ENCODE measurements at places on chromosomes 5 and 9. TPM values are rescaled to one million over a fixed set of nuclear protein-coding genes. Genes with fewer than 3 reads are reported as not detected.

OSTF1 gene
- 38.9 TPM for total RNA-seq

SPINK13 gene
- not detected for total RNA-seq

GARNL3 gene
- total RNA-seq: 26.2 TPM

DTWD2 gene
- total RNA-seq: 23.1 TPM

PCDHGB6 gene
- total RNA-seq: 12.8 TPM

PAEP gene
- total RNA-seq: not detected

SOWAHA gene
- total RNA-seq: 0.96 TPM

FBP1 gene
- 41.1 TPM for total RNA-seq

PCDHAC1 gene
- 2.3 TPM for total RNA-seq

NPR3 gene
- total RNA-seq: 2.0 TPM

DNA sequence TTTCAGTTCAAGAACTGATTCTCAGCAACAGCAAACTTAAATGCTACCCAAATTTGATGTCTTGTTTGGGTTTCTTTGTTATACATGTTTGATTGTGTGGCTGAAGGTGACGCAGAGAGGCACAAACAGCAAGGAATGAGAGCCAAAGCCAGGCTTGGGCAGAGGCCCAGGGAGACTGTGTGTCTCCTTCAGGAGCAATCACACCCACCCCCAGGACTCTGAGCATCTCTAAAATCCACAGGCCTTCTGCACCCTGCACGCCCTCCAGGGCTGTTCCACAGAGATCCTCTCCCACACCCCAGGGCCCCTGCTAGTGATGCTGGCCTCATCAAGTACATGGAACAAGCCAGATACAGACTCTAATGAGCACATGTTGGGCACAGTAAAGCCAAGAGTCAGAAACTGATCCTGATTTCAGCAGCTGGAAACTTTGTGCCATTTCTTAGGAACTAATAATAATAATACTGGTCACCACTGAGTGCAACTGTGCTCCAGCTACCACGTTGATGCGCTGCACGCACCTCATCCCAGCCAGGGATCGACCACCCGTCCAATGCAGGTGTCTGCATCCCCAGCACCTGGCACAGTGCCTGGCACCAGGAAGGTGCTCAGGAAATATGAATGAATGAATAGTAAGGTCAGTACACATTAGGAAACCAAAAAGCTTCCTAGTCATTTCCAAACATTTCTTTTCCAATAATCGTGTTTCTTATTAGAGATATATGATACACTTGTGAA lies 54.6 kb upstream of the TCF7 start:
- no peak for DNase-seq

DNA sequence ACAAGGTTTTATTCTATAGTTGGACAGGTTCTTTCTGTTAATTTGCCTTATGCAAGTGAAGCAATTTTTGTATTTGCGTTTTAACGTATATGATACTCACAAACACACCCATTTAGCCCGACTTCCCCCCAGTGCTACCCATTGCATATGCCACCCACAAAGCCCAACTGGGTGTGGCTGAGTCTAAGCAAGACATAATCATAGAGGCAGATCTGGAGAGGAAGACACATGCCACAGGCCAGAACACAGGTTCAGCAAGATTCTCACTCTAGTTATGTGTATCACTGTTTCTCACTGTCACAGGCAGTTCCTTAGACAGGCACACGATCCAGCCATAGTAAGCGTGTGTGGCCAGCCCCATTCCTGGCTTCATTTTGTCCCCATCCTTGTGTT lies 29.0 kb upstream of the PUM3 start:
- DNase-seq: no peak

DNA sequence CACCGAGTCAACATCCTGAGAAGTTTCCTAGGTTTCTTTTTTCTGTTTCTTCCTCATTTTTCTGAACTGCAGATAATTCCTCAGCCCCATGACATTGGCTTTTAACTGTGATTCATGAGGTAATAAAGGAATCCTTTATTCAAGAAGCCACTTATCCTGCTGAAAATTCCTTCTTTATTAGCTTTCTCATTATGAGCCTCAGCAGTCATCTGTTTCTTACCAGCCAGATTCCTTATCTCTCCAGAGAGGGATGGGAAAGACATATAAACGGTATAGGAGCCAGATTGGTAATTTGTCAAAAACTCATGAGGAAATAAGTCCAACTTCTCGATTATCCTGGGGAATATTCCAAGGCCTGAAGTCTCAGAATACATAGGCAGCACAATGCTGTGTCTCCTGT lies 465.4 kb downstream of the ICE1 start:
- no peak for DNase-seq

DNA sequence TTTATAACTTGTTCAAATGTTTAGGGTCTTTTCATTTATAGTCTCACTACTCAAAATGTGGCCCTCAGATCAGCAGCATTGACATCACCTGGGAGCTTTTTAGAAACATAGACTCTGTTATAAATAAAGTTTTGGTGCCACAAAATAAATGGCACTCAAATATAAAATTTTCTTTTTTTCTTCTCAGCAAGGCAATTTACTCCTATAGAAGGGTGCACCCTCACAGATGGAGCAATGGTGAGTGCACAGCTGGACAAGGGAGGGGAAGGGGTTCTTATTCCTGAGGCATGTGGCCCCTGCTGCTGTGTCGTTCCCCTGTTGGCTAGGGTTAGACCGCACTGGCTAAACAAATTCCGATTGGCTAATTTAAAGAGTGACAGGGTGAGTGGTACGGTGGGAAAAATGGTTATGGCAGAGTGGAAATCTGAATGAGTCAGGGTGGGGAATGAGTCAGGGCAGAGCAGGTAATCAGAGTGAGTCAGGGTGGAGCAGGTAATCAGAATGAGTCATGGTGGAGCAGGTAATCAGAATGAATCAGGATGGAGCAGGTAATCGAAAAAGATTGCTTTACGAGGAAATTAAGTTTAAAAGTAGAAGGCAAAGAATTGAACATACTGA lies 31.8 kb upstream of the C7 start:
- no peak for DNase-seq

GRCh38 chr9:23444658-23445057 lies 381.4 kb downstream of the ELAVL2 start:
- no peak for DNase-seq

DNA sequence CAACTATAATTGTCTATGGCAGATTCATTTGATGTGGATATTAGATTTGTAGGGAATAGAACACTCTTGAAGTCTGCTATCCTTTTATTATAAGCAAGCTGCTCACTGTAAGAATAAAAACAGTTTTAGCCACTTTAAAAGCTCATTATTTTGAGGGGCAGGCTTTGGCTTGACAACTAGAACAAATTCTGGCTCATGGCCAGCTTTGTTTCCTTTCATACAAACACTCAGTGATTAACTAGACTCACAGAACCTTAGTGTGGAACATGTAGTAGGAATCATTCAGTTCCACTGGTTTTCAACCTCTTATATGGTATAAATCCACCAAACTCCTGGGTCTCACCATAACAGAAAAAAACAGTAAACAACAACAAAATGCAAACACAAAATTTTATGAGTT lies 27.4 kb upstream of the CEP120 start:
- no peak for DNase-seq

DNA sequence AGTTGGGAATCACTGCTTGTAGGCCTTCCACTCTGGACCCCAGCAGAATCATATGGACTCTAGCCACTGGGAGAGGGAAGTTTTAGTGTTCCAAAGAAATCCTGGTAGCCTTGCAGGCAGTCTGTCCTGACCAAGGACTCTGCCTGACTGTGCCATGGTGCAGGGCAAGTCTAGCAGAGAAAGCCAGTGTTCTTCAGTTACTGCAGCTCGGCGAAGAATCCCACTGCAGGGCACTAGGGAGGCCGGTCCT lies 20.3 kb upstream of the MATR3 start:
- DNase-seq: no peak

GRCh38 chr9:2134391-2134790 lies 119.2 kb downstream of the SMARCA2 start:
- DNase-seq: no peak

DNA sequence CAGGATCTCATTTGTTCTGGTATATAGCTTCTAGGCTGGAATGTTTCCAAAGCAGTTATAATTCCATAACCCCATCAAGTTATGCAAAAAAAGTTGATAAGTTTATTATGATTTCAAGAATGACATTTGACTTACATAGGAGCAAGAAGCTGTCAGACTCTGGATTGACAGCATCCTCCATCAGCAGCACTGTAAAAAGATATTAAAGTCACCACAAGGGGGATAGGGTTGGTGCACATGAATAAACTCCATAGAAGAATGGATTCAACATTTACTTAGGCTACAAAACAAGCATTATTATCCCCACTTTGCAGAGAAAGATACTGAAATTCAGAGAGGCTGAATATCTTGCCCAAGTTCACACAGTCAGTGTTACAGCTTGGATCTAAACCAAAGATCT lies 208.9 kb upstream of the SLC30A5 start:
- no peak for DNase-seq

GRCh38 chr9:70923961-70924360 lies 197.5 kb downstream of the TRPM3 start:
- DNase-seq: no peak

DNA sequence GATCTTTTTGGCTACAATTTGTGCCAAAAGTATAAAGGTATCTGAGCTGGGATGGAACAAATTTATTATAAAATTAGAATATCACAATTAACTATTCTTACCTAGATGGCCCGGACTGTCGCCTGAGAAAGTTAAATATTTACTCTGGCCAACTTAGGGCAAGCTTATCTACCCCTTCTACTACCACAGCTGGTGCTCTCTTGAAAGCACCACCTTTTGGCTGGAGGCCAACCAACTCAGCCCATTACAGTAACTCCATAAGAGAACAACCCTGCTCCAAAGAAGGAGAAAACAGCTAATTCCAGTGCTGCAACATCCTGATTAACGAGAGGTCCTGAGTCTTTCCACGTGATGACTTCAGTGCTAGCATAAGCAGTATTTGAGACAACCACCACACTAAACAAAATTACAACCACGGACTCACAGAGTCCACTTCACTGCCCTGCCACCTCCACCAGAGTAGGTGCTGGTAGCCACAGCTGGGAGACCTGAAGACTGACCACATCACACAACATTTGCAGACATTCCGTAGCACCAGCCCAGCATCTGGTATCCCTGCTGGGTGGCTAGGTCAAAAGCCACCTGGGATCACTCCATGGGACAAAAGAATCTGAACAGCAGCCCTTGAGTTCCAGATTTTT lies 43.2 kb downstream of the RGMB start:
- no peak for DNase-seq

DNA sequence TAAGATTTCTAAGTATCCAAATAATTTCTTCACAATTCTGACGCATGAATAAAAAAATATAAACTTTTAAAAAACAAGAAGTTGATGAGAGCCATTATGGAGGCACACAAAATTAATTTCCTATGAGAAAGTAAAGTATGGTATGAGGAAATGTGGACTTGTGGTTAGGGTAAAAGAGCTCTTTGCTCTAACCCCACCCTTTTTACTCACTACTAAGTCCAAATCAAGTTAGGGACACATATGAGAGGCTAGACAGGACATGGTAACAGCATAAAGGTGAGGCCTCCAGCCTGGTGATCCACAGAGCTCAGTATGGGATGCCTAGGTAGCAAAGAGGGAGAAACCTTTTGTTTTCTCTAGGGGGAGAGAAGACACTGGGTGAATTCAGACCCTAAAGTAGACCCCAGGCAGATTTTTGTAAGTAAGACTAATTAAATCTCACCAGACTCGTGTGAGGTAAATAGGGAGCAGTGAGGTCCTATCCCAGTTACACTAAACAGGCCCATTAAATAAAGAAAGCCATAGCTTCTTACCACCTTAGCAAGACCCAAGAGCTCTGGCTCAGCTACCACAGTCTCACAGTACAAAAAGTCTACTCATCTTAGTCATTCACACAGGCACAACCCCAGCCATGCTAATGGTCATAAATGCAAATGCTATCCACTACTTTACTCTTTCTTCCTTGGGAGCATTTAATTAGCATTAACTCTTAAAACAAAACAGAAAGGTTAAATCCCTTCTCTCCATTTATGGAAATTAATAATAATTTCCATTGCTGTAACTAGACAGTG lies 42.6 kb downstream of the MLLT3 start:
- no peak for DNase-seq

- DNase-seq: no peak
Measured at GRCh38 chr5:136905571-136905970, 540.2 kb upstream of the TRPC7 start.

DNA sequence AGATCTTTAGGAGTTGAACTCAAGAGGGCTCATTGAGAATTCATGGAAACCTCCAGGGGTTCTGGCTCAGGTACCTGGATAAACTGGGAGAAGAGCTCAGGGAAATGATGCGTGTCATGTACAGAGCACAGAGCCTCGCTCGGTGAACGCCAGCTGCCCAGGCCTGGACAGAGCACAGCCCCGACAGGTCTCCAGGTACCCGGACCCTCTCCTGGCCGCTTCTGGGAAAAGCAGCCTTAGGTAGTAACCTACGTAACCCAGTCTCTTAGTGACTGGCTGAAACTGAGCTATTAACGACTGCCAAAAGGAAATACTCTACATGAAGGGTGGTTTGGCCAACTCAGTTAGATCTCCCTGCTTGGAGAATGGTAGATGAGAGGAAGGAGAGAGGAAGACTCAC lies 157.4 kb downstream of the TTLL11 start:
- DNase-seq: no peak

DNA sequence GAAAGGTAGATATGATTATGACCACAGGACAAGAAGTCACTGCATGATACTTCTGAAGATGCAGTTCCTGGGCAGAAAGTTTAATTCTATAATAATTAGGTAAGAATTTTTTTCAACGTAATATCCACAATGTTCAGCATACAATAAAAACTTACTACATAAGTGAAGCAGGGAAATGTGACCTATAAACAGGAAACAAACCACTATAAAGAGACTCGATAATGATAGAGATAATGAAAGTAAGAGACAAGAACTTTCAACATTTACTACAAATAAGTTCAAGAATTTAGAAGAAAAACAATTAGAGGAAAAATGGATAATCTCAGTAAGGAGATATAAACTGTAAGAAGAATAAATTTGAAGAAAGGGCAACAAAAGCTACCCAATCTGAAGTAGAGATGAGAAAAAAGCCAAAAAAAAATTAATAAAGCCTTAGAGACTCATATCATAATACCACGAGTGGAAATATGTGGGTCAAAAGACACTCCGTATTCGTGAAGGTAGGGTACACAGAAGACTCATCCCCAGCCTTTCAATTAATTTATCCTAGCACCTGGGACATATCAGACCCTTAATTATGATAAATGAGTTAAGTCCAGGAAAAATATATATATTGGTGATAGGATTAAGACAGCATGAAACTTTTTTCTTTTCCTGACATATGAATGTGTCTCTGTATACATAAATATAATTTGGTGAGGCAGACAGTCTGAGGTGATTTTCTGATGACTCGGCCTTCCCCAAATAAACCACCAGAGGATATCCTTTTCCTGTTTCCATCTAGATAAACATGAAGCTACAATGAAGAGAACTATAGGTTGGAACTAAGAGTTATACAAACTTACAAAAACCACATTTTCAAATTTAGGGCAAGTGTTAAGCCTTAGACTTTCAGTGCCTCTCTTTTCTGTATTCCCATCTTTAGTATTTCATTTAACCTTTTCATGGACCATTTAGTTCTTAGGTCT lies 120.4 kb downstream of the RAPGEF6 start:
- DNase-seq: no peak
